ENCODE measurements at places on chromosomes 3 and 15. TPM values are rescaled to one million over a fixed set of nuclear protein-coding genes. Genes with fewer than 3 reads are reported as not detected.

GRCh38 chr3:1987980-1988379, 110.7 kb upstream of the CNTN4 start:
- no peak for DNase-seq

DNA sequence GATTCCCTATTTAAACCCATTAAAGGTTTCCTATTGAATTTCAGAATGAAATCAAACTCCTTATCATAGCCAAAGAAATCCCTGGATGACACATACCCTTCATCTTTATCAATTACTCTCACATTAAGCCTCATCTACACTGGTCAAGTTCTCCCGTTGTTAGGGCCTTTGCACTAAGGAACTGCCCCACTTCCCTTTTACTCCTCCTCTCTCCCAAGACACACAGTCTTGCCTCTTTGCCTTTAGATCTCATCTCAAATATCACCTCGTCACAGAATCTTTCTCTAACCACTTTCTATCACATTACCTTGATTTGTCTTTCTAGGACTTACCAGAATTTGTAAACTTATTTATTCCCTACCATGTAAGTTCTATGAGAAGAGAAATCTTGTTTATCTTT, 117.6 kb downstream of the TMCC1 start:
- DNase-seq, result no peak

DNA sequence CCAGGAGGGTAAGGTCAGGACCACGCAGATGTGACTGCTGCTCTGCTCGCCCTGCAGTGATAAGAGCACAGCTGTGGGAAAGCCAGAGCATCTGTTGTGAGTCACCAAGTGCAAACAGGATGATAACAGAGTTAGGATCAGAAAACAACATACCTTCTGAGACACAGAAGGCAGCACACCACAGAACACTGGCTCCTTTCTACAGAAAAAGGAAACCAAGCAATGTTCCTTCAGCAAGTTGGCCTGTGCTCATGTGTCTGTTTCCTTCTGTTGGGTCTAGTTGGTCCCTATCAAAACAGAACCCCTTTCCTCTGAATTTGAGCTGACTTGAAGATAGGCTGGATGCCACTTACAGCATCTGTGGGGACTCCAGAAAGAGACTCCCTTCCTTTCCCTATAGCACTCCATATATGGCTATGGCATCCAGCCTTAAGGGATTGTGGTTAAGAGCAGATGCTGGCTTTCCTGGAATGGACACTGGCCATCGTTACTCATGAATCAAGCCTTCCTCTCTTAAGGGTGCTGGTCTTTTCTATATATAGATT, 440.7 kb upstream of the THBS1 start:
- DNase-seq, result no peak

GRCh38 chr3:24368605-24369004, 126.0 kb downstream of the THRB start:
- no peak for DNase-seq

- DNase-seq, result no peak
Measured at GRCh38 chr15:60546744-60547143, 67.8 kb upstream of the ICE2 start.

DNA sequence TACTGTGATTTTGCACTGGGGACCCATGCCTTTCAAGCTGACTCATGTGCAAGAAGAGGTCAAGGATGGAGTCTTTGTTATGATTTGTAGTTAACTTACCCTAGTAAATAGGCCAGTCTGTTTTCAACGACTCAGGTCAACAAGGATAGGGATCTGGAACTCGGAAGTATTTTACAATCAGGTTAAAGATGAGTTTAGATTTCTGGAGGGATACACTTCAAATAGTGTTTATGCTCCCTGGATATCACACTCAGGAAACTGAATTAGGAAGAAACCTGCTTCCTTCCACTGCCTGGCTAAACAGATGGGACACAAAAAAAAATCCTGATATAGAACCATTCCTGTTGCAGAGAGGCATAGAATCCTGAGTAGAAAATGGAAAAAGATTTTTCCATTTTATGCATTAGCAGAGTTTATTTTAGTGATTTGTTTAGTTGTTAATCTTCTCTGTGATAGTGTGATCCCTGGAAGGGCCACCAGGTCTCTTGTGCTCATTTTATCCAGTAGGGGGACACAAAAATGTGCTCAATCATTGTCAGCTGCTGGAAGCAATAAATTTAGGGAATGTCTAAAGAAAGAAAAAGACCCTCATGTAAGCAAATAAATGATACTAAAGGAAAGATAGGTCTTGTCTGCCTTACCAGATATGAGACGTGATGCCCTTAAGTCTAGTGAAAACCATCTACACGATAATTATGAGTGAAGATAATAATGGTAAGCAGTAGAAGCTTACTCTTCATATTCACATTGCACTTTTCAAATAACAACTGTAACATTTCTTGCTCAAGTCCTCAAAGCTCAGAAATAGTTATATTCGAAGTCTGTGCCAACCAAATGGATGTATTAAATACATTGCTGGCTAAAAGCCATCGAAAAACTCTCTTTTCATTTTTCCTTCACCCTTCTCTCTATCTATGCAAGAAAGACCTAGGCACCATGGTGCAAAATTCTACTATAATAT, 452.1 kb upstream of the KCNMB2 start:
- no peak for DNase-seq

DNA sequence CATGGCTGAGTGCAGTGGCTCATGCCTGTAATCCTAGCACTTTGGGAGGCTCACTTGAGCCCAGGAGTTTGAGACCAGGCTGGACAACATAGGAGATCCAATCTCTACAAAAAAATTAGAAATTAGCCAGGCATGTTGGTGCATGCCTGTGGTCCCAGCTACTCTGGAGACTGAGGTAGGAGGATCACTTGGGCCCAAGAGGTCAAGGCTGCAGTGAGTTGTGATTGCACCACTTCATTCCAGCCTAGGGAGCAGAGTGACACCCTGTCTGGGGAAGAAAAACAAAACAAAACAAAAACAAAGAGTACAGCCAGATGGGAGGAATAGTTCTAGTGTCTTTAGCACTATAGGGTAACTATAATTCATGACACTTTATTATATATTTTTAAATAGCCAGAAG, 26.2 kb upstream of the COMMD4 start:
- no peak for DNase-seq

GRCh38 chr15:94306700-94307650, 75.6 kb downstream of the MCTP2 start:
- DNase-seq, result no peak

DNA sequence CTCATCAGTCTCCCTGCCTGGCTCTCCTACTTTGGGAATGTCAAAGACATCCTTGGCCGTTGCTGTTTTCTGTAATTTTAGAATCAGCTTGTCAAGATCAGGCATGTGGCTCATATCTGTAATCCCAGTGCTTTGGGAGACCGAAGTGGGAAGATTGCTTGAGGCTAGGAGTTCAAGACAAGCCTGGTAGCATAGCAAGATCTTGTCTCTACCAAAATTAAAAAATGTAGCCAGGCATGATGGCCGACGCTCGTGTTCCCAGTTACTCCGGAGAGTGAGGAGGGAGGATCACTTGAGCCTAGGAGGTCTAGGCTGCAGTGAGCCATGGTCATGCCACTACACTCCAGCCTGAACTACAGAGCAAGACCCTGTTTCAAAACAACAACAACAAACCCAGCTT, 144.0 kb upstream of the ATP10A start:
- DNase-seq, result no peak

The LTK gene
- total RNA-seq, result 1.6 TPM

The RGMA gene
- total RNA-seq, result 16.0 TPM

The MGLL gene
- 41.8 TPM for total RNA-seq

The ADGRG7 gene
- not detected for total RNA-seq

All from heart left ventricle (tissue), 16 donors.